ENCODE measurements at places on chromosomes 3 and 15.

GRCh38 chr3:22759636-22760310 is 443.4 kb upstream of the UBE2E2 start:
- DNase-seq, result no peak

DNA sequence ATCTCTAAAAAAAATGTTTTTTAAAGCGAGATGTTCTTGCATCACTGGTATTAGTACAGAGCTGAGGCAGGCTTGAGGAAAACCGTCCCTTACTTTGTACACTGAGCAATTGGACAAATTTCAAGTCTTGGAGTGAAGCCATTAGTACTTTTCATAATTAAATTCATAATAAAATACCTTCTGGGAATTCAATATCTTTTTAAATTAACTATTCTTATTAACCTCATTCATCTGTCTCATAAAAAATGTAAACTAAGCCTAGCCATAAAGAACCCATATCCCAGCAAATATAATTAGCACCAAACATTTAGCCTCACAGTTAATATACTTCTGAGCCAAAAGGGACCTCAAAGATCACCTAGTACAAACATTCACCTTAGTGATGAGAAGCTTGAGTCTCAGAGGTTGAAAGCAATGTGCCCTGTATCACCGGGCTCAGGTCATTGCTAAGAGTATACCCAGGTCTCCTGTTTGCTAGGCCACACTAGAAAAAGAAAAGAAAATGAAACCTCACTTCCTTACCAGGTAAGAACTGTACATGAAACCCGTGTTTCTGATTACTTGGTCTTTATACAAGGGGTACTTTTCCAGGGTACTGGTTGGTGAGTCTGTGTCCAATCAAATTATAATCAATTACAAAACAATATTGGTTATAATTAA is 192.5 kb downstream of the ADAMTS9 start:
- no peak for DNase-seq

GRCh38 chr3:72697717-72698116 is 150.5 kb downstream of the SHQ1 start:
- DNase-seq, result no peak

- no peak for DNase-seq
Measured at GRCh38 chr15:101427606-101428487, 61.7 kb downstream of the PCSK6 start.

DNA sequence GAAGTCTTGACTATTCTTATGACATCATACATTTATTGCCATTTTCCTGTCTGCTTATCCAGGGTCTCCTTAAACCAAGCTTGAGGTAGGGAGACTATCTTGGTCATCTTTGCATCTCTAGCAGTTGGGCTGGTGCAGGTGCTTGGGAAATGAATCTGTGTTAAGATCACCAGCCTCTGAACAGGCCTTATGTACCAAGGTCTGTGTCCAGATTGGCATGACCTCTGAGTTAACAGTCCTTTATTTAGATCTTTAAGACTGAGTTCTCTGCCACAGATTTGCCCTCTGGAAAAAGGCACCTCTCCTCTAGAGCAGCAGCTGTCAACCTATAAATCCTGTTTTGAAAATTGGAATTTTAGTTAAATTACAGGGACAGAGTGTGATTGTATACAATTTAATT is 35.4 kb downstream of the RAB7A start:
- DNase-seq, result no peak

DNA sequence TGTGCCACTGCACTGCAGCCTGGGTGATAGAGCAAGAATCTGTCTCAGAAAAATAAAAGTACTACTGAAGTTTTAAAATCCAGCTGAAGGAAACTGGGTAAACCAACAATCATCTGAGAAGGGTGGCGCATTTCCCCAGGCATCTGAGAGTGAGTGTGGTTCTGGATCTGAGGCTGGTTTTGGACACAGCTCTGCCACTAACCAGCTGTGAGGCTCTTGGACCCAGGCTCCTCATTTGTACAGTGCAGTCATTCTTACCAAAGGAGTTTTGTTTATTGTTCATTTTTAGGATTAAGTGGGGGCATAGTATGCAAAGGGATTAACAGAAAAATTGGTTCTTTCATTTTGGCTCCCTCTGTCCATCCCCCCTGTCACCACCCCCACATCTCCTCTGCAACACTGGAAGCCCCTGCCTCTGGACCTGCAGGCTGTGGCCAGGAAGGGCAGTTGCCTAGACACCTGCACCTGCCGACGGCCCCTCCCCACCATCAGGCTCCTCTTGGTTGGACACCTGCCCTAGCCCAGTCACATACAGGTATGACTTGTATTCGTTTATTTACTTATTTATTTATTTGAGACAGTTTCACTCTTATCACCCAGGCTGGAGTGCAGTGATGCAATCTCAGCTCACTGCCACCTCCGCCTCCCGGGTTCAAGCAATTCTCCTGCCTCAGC is 8.8 kb downstream of the NUP210 start:
- DNase-seq, result no peak

DNA sequence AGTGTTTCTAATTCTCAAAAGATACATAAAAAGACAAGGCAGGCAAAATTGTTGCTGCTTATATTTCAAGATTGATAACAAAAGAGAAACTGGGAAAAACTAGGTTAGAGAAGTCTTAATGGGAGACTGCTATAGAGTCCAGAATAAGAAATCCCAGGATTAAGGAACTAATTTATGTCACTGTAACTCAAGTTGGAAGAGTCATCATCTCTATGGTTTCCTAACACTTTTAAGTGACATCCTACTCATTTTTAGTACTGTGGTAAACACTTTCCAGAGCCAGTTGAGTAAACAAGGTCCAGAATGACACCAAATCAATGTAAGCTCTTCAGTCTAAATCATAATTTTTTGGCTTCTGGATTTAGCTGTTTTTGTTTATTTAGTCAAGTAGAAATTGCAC is 8.0 kb downstream of the CLDN16 start:
- no peak for DNase-seq

DNA sequence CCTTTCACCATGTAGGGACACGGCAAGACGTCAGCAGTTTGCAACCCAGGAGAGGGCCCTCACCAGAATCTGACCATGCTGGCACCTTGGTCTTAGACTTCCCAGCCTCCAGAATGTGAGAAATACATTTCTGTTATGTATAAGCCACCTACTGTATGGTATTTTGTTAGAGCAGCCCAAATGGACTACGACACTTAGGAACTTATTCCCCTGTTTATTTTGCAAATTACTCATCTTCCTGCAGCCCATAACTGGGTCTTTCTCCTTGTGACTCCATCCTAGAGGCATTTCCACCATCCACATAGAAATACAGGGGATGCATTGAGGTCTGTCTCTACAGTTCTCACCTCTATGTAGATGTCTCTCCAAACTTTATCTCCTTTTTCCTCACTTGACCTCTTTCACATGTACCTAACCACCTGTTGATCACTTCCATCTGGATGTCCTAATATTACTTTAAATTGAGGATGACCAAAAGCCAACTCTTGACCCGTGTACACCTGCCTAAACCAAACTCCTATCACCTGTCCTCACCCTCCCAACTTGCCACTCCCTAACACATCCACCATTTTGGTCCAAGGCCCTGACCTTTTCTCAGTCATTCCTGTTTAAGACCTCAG is 406.0 kb upstream of the WNT5A start:
- no peak for DNase-seq

DNA sequence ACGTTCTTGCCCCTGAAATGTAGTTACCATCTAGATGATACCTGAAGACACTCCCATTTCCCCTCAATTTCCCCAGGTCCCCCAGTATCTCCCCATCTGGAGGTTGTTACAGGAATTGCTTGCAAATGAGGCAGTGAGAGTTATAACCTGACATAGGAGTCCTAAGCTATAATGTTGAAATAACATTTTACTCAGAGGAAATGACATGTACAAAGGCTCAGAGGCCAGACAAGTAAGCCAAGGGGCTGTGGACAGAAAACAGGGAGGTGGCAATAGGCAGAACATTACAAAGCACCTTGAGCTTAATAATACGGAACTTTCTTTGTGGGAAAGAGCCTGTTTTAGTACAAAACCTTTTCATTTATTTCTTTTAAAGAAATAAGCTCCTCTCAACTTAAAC is 171.9 kb downstream of the FRMD5 start:
- DNase-seq, result no peak

- DNase-seq, result peak; percentile 38
Measured at GRCh38 chr15:80695099-80695910, at the start of gene ABHD17C. Gene ABHD17C, plus strand, starts transcription at chr15:80695310. Its CDS starts 120 bp downstream, at chr15:80695430.

GRCh38 chr15:95968856-95969255 is 361.6 kb upstream of the NR2F2 start:
- DNase-seq, result no peak

DNA sequence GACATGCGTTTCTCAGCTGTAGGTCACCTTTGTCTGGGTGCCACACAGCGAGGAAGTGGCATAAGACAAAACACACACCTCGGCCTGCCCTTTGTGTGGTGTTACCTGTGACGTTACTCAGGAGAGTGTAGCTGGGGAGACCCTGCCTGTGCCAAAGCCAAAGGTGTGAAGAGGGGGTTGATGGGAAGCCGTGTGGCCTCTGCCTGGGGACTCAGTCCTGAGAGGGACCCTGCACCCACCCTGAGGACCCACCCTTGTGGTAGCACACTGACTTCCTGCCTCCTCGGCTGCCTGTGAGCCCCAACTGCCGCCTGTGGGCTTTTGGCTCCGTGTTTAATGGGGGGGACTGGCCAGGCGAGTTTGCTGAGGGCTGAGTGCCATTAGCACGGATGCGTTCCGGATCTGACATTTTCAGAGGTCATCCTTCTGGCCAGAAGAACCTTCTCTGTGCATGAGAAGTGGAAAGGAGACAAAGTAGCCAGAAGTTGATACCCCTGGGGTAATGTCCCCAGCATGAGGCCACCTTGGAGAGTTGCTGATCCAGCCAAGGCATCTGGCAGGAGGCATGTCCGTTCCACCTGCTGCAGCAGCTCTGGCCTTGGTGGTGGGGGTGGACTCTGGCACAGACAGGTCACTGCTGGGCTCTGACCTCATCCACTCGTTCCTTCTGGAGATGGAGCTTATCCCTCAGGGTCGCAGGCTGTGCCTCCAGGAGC is 51.8 kb upstream of the FURIN start:
- DNase-seq, result peak; percentile 26

GRCh38 chr3:90241481-90241880 is 1134.1 kb downstream of the EPHA3 start:
- no peak for DNase-seq

DNA sequence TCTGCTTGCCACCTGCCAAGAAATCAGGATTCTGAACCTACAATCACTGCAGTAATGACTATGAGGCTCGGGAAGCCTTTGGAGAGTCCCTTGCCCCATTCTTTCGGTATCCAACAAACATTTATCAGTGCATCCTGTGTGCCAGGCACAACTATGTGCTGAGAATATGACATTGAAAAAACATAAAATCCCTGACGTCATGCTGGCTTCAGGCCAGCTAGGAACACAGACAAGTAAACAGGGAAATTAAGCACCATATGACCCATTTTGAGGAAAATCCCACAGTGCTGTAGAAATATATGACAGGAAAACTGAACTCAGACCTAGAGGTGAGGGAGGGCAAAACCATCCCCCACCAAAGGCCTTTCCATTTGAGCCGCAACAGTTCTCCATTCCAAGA is 34.1 kb upstream of the DET1 start:
- no peak for DNase-seq

- no peak for DNase-seq
Measured at GRCh38 chr3:75687323-75687722, 23.2 kb downstream of the FRG2C start.

DNA sequence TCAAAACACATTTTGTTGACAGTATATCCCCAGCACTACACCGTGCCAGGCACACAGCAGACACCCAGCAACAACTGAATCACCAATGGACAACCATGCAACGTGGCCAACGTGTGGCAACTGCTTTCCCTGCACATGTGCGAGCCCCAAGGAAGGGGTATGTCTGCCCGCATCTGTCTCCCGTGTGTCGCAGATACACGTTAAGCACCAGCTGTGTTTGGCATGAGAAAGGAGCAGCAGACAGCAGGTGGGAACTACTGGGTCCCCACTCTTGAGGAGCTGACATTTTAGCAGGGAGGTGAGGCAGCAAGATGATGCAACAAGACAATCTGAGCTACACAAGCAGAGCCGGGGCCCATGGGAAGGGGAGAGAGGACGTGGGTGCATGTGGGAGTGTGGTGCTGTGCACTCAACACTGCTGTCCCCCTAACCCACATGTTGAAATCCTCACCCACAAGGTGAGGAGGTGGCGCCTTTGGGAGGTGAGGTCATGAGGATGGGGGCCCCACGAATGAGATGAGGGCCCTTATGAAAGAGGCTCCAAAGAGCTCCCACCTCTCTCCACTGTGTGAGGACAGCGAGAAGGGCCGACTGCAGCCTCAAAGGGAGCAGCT is 56.2 kb downstream of the ROPN1B start:
- DNase-seq, result no peak

GRCh38 chr3:41682996-41683395 is 278.9 kb downstream of the ULK4 start:
- no peak for DNase-seq

- no peak for DNase-seq
Measured at GRCh38 chr3:18126772-18127171, 298.4 kb downstream of the SATB1 start.

- no peak for DNase-seq
Measured at GRCh38 chr3:4756057-4756775, 223.0 kb upstream of the BHLHE40 start.

GRCh38 chr3:133644768-133645167 is 17.0 kb downstream of the TOPBP1 start:
- DNase-seq, result no peak

DNA sequence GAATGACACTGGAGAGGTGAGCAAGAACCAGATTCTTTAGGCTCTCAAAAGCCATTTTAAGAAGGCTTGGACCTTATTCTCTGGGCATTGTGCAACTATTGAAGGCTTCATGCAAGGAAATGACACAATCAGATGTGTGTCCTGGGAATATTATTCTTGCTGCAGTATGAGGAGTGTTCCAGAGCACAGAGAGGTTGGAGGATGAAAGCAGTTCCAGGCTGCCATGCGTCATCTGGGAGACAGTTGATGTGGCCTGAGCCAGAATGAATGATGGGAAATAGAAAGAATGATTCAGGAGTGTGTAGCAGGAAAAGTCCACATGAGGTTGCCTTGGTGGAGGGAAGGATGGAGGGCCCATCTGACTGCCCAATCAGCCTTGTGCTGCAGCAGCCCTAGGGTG is 123.1 kb downstream of the CHCHD6 start:
- DNase-seq, result no peak

DNA sequence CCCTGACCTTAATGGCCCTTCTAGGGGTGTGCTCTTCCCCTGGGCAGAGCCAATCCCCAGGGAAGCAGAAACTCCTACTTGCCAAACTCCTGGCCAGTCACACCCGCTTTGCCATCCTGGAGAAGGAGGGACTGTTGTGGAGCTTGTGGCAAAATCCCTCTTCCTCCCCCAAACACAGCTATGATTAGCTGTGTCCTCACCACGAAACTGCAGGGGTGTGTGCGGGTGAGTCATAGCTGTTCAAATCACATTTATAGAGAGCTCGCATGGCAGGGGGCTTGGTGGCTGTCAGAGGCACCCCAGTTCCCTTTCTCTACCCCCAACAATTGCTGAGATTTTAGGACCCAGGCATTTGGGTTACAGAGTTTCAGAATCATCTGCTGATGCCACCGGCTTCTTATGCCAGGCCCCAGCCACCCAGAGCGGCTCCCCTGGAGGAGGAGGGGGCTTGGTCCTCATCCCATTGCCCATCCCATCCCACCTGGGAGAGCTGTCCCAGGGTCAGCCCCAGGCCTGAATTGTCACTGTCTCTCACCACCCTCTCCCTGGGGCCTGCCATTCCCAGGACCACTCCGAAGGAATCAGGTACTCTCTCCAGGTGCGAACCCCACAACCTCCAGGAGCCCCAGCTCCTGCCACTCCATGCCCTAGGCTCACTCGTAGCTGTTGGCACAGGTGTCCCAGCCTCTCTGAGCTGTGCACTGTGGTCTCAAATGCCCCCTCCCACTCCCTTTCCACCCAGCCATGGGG is 28.8 kb upstream of the MAGEF1 start:
- DNase-seq, result no peak

- DNase-seq, result no peak
Measured at GRCh38 chr3:22928216-22929110, 274.7 kb upstream of the UBE2E2 start.
